ENCODE measurements at places on chromosomes 5 and 9.

- no peaks in the 10 kb centered on the region for H3K27me3 ChIP-seq
- no peaks in the 10 kb centered on the region for H3K36me3 ChIP-seq
- H3K4me1 ChIP-seq: 0 out of 2 replicates have a peak, but pooled peaks cover 3% of the 10 kb centered on the region
- no peak overlapping the region for H3K4me3 ChIP-seq
- no peak for DNase-seq
- H3K27ac ChIP-seq: no peak overlapping the region
These were observed 141.2 kb downstream of the TRIM36 start for GRCh38 chr5:115028557-115028956.

DNA sequence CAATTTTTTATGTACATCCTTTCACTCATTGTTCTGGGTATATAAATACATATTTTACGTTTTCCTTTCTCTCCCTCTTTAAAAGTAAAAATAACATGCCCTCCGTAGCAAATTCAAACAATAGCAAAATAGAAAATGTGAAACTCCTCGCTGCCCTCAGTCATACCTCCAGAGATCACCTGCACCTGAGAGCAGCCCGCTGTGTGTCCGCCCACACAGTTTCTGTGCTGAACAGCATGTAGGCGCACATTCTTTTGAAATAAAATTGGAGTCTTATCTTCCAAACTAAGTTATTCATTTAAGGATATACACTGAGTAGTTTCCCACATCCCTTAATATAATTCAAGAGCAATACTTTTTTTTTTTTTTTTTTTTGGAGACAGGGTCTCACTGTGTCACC lies 255.7 kb downstream of the AOPEP start:
- H3K4me3 ChIP-seq: no peak overlapping the region
- peaks cover 4% of the 10 kb centered on the region for H3K4me1 ChIP-seq
- H3K27ac ChIP-seq: no peak overlapping the region
- no peak for DNase-seq
- H3K36me3 ChIP-seq: no peaks in the 10 kb centered on the region

DNA sequence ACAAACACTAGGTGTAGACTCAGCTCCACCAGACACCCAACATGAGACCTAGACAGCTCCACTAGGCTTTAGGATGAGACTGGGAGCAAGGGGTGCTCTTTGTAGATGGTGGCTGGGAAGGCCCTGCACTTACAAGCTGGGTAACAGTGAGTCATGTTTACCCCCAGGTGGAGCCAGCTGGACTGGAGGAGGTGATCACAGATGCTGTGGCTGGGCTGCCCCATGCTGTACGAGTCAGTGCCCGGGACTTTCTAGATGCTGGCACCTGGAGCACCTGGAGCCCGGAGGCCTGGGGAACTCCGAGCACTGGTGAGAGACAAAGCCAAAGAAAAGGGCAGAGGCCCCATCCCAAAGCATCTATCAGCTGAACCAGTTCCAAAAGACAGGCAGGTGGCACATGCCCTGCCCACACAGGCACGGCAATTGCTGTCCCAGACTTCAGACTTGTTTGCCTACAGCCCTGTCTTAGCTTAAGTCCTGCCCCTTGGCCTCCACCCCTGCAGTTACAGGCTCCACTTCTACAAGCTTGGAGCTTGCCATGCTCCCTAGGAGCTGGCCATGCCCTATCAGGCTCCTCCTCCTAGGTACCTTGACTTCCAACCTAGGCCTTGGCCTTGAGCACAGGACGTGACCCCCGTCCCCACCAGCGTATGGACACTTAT lies 2.7 kb downstream of the CCL27 start:
- H3K4me3 ChIP-seq: no peak overlapping the region
- no peaks in the 10 kb centered on the region for H3K27me3 ChIP-seq
- DNase-seq: no peak
- H3K4me1 ChIP-seq: peaks cover 3% of the 10 kb centered on the region
- no peak overlapping the region for H3K27ac ChIP-seq

DNA sequence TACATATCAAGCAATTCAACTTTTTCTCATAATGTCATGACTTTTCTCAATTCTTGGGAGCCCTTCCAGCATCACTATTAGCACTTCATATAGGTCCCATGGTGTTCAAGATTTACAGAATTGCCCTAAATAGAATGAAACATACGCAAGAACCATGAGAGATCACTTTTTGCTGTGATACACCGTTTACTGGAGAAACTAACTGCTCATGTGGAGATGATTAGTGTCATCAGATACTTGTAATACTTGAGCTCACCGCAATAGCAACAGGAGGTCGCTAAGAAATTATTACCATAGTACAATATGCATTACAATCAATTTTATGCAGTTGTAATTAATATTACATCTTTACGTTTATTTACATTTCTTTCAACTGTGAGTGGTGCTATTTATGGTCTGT lies 4.8 kb upstream of the PCSK5 start:
- peaks cover 10% of the 10 kb centered on the region for H3K27me3 ChIP-seq
- H3K36me3 ChIP-seq: no peaks in the 10 kb centered on the region
- H3K27ac ChIP-seq: no peak overlapping the region
- no peak for DNase-seq

DNA sequence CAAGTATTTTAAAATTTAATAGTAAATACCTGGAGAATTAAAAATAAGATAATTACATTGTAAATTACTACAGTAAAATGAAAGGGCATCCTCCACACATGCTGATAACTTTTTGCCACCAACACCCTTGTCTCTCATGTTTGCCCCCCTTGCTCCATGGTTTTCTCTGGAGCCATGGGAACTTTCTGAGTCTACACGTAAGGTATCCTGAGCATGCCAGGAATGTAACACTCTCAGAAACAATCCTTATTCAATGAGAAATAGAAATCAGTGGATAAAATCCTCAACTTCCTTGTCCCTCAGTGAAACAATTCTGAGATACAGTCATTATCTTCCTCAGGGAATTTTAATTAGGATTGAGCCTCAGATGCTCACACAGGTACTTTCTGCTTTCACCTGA lies 108.9 kb downstream of the IZUMO3 start:
- no peaks in the 10 kb centered on the region for H3K36me3 ChIP-seq
- H3K27ac ChIP-seq: no peak overlapping the region
- H3K4me3 ChIP-seq: no peak overlapping the region
- DNase-seq: no peak
- H3K27me3 ChIP-seq: no peaks in the 10 kb centered on the region
- no peaks in the 10 kb centered on the region for H3K4me1 ChIP-seq

DNA sequence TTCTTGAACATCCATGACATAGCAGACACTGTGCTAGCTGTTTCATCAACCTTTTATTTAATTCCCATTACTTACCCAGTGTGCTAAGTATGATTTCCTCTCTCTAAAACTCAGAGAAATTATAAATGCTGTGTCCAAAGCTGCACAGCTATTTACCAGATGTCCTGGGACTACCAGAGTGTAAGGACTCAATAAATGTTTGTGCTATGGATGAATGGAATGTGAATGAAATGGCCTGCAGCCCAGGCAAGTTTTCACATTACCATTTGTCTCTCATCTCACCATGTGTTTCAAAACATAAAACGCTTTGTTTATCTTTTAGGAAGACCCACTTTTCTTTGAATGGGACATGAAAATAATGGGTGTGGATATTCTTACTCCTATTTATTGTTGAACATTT lies 96.2 kb downstream of the ARHGEF28 start:
- H3K4me1 ChIP-seq: no peaks in the 10 kb centered on the region
- no peak for DNase-seq
- no peaks in the 10 kb centered on the region for H3K27me3 ChIP-seq
- H3K27ac ChIP-seq: no peak overlapping the region

DNA sequence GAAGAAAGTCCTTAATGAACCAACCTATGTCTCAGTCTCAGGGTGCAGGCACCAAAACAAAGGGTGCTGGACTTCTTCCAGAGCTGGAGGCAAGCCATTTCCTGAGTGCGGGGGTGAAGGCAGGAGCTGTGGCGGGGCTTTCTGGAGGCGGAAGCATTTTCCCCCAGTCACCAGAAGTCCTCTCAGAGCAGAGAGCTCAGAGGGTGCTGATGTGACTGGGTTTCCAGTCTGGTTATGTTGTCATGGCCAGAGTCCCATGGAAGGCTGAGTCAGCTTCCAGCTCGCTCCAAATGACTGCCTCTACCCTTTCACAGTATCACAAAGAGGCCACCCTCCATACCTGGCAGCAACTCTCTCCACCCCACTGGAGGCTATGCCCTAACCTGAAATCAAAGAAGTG lies 86.0 kb downstream of the TRPC7 start:
- no peaks in the 10 kb centered on the region for H3K4me1 ChIP-seq
- H3K27me3 ChIP-seq: no peaks in the 10 kb centered on the region
- no peak overlapping the region for H3K27ac ChIP-seq
- no peaks in the 10 kb centered on the region for H3K36me3 ChIP-seq

DNA sequence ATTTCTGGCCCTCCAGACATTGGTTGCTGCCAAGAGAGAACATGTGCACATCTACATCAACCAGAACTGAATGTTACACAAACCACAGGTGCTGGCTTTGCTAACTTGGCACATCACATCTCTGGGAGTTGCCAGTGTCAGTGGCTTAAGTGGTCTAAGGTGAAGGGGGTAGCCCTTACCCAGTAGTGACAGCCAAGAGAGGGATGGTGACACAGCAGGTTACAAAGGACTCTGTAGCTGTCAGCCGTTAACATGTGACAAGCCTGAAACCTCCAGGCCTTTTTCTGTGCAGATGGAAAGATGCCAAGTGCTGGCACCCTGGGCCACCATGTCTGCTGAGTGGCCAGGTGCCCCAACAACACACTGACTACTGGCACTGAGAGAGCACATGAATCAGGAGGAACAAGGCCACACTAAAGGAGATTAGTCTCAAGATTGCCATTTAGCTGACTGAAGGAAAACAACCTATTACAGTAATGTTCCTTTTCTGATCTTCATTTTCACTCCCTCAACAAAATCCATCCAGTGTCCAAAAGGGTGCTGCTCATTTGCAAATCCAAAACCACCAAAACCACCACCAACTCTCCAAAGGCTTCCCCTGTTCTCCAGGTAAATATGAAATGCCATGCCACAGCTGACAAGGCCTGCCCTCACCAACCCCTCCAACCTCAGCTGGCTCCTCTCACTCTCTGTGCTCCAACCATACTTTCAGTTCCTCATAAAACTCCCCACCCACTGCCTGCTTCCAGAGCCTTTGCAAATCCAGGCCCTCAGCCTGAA lies 20.2 kb downstream of the SIL1 start:
- no peak for DNase-seq
- no peaks in the 10 kb centered on the region for H3K36me3 ChIP-seq
- H3K4me3 ChIP-seq: no peak overlapping the region
- no peaks in the 10 kb centered on the region for H3K27me3 ChIP-seq
- no peak overlapping the region for H3K27ac ChIP-seq

DNA sequence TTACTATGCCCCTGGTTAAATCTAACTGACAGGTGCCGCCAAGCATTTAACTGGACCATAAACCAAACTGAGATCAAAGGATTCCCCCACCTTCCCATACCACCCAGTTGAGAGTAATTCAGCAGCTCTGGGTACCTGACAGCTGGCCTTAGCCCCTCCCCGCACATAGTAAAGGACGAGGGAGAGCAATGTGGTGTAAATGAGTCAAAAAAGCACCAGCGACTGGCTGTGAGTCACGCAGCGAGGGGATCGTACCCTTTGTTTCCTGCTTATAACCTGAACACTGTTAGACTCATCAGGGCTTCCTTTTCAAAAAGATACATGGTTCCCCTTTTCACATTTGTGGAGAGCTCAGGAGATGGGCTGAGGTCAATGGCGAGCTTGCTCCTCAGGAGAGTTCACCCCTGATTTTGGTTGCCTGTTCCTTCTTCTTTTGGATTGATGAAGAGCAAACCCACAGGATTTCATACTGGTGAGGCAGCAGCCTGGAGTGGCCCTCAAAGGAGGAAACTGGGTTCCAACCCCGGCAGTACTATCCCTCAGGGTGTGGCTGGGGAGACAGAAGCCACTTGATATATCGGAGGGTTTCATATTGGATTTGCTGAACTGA lies 71.5 kb downstream of the ANKRD33B start:
- H3K4me1 ChIP-seq: peaks cover 35% of the 10 kb centered on the region
- DNase-seq: no peak
- H3K27ac ChIP-seq: no peak overlapping the region
- no peaks in the 10 kb centered on the region for H3K27me3 ChIP-seq
- no peaks in the 10 kb centered on the region for H3K36me3 ChIP-seq
- H3K4me3 ChIP-seq: no peak overlapping the region

GRCh38 chr5:25393256-25393655 lies 748.5 kb upstream of the CDH10 start:
- H3K27ac ChIP-seq: no peak overlapping the region
- H3K4me1 ChIP-seq: no peaks in the 10 kb centered on the region
- no peak for DNase-seq

- no peaks in the 10 kb centered on the region for H3K27me3 ChIP-seq
- no peak overlapping the region for H3K4me3 ChIP-seq
- no peaks in the 10 kb centered on the region for H3K4me1 ChIP-seq
- no peaks in the 10 kb centered on the region for H3K36me3 ChIP-seq
- DNase-seq: no peak
These were observed 6.1 kb downstream of the ST6GALNAC4 start for GRCh38 chr9:127910613-127911205.

GRCh38 chr5:1208743-1209488 lies 7.5 kb downstream of the SLC6A19 start:
- no peak overlapping the region for H3K27ac ChIP-seq
- no peak overlapping the region for H3K4me3 ChIP-seq
- no peaks in the 10 kb centered on the region for H3K4me1 ChIP-seq
- no peaks in the 10 kb centered on the region for H3K36me3 ChIP-seq
- DNase-seq: no peak

GRCh38 chr5:59007460-59008063 lies 424.7 kb downstream of the RAB3C start:
- no peaks in the 10 kb centered on the region for H3K36me3 ChIP-seq
- no peak overlapping the region for H3K4me3 ChIP-seq
- no peaks in the 10 kb centered on the region for H3K27me3 ChIP-seq
- peaks cover 8% of the 10 kb centered on the region for H3K4me1 ChIP-seq

GRCh38 chr5:146751054-146751453 lies 127.5 kb downstream of the PPP2R2B start:
- H3K27me3 ChIP-seq: no peaks in the 10 kb centered on the region
- no peak for DNase-seq
- H3K4me1 ChIP-seq: no peaks in the 10 kb centered on the region
- no peaks in the 10 kb centered on the region for H3K36me3 ChIP-seq

DNA sequence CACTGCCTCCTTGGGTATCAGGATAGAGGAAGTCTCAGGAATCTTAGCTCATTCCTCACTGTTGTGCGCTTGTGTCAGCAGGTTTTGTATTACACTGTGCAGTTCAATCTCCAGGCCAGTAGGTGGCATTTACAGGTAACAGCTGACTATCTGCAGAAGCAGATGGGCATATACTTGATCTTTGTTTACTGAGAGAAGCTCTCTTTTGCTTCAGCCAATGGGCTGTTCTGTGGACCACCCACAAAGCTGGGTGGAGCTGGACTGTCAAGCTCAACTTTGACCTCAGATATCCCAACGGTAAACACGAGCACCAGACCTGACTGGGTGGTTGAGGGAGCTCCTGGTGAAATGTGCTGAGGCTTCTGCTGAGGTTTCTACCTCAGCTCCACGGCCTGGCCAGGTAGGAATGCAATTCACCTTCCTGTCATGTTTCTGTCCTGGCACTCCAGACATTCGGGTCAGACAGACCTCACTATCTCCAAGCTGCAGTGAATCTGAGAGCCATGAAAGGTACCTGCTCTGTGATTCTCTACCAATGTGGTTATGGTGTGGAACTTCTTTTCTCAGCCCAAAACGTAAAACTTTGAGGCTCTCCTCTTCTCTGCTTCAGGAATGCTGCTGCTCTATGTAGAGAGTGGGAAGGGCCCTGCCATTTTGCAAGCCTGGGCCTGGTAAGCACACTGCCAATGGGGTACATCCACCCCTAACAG lies 167.9 kb upstream of the ACTBL2 start:
- H3K27ac ChIP-seq: no peak overlapping the region
- DNase-seq: peak; percentile 33
- no peaks in the 10 kb centered on the region for H3K27me3 ChIP-seq
- no peaks in the 10 kb centered on the region for H3K36me3 ChIP-seq
- H3K4me1 ChIP-seq: no peaks in the 10 kb centered on the region
- no peak overlapping the region for H3K4me3 ChIP-seq
